ENCODE measurements at places on chromosomes 6 and 20.

GRCh38 chr20:47330933-47331708, 25.4 kb downstream of the ZMYND8 start:
- peak; percentile 23 for DNase-seq

- DNase-seq, result no peak
Observed at GRCh38 chr20:56985066-56985685, 281.3 kb downstream of the BMP7 start.

GRCh38 chr20:37841389-37841788, 61.5 kb upstream of the VSTM2L start:
- DNase-seq, result no peak

DNA sequence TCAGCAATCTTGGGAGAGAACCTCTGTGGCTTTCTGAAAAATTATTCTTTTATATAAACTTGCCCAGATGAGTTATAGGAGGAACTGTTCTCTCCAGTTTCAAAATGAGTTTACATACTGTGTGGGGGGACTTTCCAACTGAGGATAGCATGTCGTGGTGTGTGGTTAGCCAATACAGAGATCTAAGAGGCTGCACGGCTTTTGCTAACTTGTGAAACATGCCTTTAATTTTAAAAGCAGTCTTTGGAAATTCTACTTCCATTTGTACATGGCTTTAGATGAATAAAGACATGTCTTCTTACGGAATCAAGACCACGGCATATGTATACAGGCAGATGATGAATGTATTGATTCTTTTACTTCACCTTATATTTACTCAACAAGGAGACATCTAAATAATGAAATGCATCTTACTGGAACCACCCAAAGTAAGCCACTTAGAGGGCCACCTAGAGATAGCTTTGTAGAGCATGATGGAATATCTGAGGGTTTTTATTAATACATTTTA, 39.8 kb downstream of the HIVEP1 start:
- DNase-seq, result no peak

DNA sequence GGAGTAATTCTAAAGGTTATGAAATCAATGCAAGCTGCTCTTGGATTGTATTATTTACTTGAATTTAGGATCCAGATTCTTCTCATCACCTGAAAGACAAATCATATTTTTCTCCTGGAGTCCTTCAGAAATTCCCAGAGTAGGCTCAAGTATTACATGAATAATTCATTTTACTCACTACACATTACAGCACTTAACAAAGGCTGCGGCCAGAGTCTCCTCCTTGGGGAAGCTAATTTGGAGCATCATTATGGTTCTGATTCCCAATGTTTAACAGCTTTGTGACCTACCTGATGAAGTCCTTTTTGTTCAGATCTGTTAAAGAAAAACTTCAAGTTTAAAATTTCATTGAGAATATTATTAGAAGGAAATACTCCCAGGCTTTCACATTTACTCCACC, 28.7 kb downstream of the GRIK2 start:
- no peak for DNase-seq

DNA sequence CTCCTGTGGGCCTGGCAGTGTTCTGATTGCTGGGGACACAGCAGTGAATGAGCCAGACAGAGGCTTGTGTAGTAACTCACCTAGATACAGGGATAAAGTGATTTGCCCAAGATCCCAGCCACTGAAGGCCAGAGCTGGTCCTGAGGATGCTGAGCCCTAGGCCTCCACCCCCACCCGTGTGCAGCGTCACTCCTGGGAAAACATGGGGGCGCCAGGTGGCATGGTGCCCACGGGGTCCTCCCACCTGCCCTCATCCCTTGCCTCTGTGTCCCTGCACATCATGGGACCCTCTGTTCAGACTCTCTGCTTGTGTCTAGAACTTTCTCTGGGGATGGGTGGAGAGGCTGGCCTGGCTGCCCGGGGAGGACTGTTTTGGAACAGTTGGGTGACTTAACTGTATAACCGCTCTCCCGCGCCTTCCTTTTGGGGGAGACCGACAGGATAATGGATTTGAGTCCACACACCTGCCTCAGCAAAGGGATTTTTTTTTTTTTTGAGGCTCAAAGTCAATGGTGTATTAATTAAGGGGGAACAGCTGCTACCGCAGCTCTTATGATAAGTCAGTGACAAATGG, 19.6 kb downstream of the LEMD2 start:
- no peak for DNase-seq

DNA sequence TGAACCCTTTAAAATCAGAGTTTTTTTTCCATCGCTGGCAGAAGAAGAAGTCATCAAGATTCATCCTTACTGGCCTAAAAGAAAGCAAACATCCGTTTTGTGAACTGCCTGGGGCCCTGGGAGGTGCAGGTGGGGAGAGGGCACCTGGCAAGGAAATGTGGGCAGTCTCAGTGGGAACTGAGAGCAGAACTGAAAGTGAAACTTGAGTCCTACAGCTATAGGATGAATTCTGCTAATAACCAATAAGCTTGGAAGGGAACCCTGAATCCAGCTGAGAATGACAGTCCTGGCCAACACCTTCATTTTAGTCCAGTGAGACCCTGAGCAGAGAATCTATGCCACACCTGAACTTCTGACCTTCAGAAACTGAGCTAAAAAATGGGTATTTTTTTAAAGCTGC, 130.1 kb upstream of the ASCC3 start:
- no peak for DNase-seq

DNA sequence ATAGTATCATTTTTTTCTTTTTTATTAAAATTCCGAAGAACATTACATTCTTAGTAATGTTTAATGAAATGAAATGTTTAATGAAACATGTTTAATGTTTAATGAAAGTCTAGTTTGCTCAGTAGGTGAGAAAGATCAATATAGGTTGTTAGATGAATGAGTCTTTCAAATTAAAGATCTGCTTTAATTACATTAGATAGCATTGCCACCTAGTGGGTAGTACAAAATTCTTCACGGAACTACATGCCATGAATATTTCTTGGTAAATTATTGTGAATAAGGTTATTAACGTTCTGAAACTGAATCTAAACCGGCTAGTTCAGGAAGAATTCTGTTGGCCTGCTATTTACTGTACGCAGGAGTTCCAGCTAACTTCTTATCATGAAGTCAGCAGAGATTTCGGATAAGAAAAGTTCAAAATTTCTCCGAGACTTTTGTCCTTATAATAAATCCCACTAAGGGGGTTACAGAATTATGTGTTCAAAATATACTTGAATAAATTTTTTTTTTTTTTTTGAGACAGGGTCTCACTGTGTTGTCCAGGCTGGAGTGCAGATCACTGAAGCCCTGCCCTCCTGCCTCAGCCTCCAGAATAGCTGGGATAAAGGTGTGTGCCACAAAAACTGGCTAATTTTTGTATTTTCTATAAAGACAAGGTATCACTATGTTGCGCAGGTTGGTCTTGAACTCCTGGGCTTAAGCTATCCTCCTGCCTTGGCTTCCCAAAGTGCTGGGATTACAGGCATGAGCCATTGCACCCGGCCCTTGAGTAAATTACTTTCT, 7.9 kb upstream of the GMNN start:
- DNase-seq, result no peak

GRCh38 chr6:145529582-145529981, 205.7 kb downstream of the EPM2A start:
- no peak for DNase-seq

DNA sequence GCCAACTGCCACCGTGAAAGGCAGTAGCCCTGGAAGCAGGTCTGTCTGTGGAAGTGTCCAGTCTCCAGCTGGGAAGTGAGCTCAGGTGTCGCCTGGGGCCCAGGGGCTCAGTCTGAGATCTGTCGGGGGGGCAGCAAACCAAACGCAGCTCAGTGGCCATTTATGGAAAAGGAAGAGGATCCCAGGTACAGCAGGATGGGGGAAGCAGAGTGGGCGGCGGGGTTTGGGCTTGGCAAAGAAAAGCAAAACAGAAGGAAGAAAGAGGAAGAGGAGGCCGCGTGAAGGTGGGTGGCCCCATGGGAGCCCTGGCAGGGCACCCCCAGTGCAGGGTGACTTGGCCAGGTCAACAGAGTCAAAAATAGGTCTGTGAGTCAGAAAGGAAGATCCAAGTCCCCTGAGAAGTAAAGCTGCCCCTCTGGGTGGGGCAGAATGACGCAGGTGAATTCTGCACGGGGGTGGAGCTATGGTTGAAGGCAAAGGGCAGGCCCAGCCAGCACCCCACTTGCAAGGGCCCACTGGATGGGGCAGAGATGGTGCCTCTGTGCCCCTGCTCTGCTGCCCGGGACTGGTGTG, 5.3 kb downstream of the PXDC1 start:
- no peak for DNase-seq

- DNase-seq, result no peak
Observed at GRCh38 chr6:107470364-107470763, 11.0 kb upstream of the PDSS2 start.

DNA sequence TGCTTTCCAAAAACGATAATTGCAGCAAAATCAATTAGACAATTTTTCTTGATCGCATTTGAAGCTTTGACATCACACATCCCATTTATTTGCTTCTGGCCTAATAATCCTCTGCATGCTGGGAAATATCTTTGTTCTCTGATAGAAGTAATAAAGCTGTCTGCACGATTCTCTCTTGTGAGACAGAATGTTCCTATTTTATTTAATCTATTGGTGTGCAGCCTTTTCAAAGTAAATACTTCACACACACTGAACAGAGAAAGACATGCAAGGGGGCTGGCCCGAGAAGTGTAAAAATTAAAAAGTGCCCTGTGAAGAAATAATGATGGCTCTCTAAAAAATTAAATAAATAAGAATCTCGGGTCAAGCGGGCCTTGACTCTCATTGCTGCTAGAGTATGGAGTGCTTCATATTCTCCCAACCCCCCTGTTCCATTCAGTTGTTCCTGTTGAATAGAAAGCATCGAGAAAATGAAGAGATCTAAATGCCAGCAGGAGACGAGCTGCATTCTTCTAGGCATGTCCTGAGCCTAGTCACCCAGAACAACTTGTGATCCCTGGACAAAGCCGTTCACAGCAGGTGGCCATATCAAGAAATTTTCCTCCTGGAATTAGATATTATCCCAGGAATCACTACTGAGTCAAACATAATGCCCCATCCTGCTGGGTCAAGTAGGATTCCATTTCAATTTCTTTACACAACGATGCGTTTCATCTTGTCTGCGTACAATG, 625.9 kb upstream of the EPHA7 start:
- DNase-seq, result no peak

GRCh38 chr6:169774347-169774746, 22.9 kb downstream of the ERMARD start:
- DNase-seq, result no peak

- no peak for DNase-seq
Observed at GRCh38 chr6:167804281-167805013, 22.3 kb upstream of the AFDN start.

- no peak for DNase-seq
Observed at GRCh38 chr6:95685822-95686221, 108.5 kb downstream of the MANEA start.

GRCh38 chr6:27770724-27771123, 141.5 kb downstream of the OR2B2 start:
- no peak for DNase-seq

DNA sequence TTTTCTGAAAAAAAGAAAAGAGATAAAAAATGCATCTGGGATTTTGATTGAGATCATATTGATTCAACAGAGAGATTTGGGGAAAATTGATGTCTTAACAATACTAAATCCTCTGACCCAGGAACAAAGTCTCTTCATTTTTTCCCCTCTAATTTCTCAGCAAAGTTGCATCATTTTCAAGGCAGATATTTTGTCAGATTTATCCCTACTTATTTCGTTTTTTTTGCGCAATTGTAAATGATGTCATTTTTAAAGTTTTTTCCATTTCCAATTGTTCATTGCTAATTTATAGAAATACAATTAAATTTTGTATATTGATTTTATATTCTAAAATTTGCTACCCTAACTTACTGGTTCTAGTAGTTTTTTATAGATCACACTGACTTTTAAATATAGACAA, 97.7 kb upstream of the TMEM170B start:
- DNase-seq, result no peak

DNA sequence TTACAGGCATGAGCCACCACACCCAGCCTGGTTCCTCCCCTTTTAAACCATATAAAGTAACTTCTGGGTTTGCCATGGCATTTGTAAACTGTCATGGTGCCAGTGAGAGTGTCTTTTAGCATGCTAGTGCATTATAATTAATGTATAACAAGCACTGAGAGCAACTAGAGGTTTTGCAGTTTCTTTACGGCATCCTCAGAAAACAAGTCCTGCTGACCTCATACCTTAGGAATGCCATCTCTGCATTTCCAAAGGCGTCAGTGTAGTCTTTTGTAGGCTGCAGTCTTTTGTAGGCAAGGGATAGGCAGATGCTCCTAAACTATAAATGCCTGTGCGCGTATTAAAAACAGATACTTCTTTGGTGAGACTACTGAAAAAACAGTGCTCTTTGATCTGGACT, 75.0 kb upstream of the EZR start:
- DNase-seq, result no peak

GRCh38 chr20:38023181-38024001, 9.9 kb downstream of the TTI1 start:
- DNase-seq, result no peak

- no peak for DNase-seq
Observed at GRCh38 chr6:45691426-45691825, 313.7 kb upstream of the SUPT3H start.

- no peak for DNase-seq
Observed at GRCh38 chr20:402496-402885, 5.6 kb upstream of the RBCK1 start.

- no peak for DNase-seq
Observed at GRCh38 chr6:79466207-79466834, 70.9 kb downstream of the LCA5 start.

- DNase-seq, result no peak
Observed at GRCh38 chr6:20058912-20059311, 153.4 kb downstream of the MBOAT1 start.

DNA sequence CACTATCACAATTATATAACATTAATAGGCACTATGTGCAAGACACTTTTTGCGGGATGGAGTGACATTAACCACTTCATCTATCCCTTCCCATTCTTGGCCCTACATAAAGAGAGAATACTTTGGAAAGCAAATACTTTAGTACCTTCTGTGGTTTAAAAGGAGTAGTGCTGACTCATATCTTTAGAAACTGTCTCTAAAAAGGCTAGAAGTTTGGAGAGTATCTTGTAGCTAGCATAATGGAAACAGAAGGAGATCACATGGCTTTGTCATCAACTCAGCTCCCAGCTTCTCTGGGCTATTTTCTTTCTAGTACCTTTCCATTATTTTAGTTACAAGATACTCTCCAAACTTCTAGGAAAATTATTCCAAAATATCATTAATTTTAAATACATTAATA, 157.5 kb downstream of the ADGRG6 start:
- DNase-seq, result no peak
